ENCODE measurements at places on chromosomes 3 and 15. TPM values are rescaled to one million over a fixed set of nuclear protein-coding genes. Genes with fewer than 3 reads are reported as not detected.

STXBP5L gene
- polyA plus RNA-seq, result not detected

NMNAT3 gene
- 6.8 TPM for polyA plus RNA-seq

DLL4 gene
- 6.8 TPM for polyA plus RNA-seq

JAGN1 gene
- polyA plus RNA-seq, result 77.3 TPM

CSTA gene
- polyA plus RNA-seq, result 3.0 TPM

SCN11A gene
- polyA plus RNA-seq, result not detected

DNA sequence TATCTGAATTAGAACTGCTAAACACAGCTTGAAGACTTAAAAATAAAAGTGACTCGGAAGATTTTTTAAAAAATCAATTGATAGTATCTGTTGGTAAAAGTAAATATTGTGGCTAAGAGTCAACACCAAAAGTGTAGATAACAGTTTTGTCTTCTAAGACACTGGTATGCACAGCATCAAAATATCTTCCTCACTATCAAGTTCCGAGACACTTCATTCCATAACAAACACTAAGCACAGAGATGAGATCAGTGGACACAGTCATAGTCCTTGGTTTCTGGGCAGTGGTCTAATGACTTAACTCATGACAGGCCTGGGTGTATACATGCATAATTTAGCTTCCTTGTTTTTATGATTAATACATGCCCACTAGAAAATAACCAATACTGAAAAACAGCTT is 63.2 kb downstream of the PXYLP1 start:
- DNase-seq, result no peak

DNA sequence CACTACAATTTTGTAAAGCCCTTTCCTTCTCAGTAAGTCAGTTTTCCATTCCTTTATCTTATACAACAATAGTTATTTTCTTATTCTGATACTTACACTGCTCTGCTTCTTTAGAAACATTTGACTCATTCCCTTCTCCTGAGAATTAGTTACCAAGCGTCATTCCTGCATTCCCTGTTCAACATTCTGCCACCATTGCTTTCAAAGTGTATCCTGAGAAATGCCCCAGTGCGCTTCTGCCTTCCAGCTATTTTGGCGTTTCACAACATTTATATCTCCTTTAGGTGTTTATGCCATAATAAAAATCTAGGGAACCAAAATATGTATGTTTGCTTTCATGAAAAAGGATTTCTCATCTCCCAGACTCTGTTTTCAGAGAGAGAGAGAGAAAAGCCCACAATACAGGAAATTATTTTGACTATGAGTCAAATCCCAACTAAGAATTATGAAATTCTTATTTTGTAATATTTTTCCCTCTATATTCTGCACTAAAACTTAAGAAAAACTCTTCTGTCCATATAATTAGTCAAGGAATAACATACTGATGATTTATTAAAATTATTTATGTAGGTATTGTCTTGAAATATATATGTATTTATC is 118.2 kb upstream of the RAP2B start:
- DNase-seq, result no peak

- DNase-seq, result no peak
These were observed 157.4 kb upstream of the NPHP3 start for GRCh38 chr3:132879656-132880055.

- no peak for DNase-seq
These were observed 75.5 kb downstream of the SERPINI1 start for GRCh38 chr3:167811031-167811430.

- no peak for DNase-seq
These were observed 322.9 kb downstream of the ERC2 start for GRCh38 chr3:56145410-56145809.

GRCh38 chr3:58188173-58188564 is 22.6 kb downstream of the DNASE1L3 start:
- DNase-seq, result no peak

DNA sequence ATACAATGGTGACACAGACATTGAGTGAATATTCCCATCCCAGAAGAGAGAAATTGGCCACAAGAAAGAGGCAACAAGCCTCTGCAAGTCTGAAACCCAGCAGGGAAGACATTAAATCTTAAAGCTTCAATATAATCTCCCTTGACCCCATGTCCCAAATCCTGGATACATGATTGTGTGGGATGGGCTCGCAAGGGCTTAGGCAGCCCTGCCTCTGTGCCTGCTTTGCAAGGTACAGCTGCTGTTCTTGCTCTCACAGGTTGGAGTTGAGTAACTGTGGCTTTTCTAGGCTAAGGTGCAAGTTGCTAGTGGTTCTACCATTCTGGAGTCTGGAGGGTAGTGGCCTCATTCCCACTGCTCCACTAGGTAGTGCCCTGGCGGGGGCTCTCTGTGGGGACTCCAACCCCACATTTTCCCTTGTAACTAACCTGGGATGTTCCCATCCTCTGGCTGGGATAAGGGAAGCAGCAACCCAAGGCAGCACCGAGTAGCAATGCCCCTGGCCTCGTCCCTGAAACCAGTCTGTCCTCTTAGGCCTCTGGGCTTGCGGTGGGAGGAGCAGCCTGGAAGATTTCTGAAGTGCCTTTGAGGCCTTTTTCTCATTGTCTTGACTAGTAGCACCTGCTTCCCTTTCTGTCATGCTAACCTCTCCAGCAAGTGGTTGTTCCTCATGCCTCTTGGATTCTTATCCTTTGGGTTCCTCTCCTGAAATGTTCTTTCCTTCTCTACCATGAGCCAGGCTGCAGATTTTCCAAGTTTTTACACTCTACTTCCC is 90.0 kb downstream of the FAM174B start:
- DNase-seq, result no peak

- peak; percentile 87 for DNase-seq
These were observed 37.7 kb downstream of the SENP8 start for GRCh38 chr15:72155635-72156616.

- no peak for DNase-seq
These were observed 64.8 kb upstream of the SEC61A1 start for GRCh38 chr3:127987309-127987995.

DNA sequence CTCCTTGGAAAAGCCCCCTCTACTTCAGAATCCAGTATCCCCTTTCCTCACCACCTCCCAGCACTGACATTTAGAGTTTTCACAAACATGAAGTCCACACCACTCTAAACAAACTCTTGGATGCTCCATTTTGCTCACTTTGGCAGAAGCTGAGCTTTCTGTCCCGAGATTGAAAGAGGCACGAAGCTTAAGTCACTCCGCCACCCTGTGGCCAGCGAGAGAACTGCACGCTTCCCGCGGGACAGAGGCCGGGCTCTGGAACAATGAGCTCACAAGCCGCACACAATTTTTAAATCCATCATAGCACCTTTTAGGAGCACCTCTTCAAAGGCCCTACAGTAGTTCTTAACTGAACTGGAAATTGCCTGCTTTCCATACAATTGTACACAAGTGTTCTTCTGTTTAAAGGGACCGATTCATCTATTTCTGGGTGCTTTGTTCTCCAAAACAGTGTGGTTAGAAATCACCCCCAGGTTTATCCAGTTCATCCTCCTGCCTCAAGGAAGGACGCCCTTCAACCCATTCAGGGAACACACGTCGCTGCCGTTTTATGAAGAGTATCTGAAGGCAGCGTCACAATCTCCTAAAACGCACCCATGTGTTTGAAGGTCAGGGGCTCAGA is 226.1 kb downstream of the VPS13C start:
- peak; percentile 72 for DNase-seq

DNA sequence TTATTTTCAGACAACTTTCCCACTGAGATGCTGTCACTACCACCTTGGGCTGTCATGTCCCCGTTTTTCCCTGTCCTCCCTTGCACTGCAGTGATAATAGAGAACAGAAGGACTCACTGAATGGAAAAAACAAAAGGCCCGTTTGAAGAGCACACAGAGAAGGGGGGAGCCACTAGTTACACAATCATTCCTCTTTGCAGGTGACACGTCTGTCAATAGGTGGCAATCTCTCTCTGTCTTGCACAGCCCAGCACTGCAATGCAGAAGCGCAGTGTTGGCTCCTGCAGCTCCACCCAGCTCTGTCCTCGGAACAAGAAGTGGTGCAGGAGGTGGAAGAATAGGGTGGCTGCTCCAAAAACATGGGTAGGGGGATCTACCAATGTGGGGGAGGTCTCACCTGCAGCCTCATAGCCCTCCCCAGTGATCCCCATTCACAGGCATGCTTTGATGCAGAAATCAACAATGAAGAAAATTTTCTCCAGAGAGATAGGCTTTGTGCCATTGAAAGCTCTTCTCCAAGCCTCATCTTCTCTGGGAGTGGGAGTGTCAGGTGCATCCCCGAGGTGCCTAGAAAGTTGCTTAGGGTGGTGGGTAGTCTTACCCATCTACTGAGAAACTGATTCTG is 31.8 kb downstream of the FSTL1 start:
- peak; percentile 77 for DNase-seq

DNA sequence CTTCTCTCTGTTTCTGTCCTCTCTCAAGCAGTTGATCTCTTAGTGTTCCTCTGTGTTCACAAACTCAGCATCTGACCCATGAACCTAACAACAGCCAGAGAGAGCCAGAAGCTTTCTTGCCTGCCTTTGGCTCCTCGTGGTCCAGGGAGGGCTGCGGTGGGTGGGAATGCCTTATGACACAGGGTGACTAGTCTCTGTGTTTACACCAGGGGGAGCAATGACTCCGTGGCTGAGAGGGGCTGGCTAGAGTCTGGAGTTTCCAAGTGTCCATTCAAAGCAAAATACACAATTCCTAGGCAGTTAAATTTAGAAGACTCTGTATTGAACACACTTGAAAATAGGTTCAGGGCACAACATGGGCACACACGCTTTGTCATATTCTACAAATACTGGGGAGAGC is 370.0 kb upstream of the FRG2C start:
- DNase-seq, result peak; percentile 19

- no peak for DNase-seq
These were observed 46.9 kb upstream of the SPRED1 start for GRCh38 chr15:38205526-38206272.

GRCh38 chr3:46926447-46926846 is 48.9 kb downstream of the PTH1R start:
- no peak for DNase-seq

DNA sequence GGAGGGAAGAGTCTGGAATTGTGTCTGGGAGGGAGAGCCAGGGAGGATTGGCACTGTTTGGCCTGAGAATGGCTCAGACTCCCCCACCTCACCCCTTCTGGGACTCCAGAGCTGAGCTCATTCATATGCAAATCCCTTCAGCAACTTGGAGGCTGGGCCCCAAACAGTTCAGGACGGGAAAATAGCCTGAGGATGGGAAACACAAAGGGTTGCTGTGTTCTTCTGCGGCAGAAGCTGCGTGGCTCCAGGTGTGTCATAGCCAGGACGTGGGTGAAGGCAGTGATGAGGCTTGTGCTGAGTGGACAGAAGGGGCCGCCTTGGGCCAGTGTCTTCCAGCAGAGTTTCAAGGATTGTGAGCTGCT is 16.6 kb downstream of the MASP1 start:
- no peak for DNase-seq

DNA sequence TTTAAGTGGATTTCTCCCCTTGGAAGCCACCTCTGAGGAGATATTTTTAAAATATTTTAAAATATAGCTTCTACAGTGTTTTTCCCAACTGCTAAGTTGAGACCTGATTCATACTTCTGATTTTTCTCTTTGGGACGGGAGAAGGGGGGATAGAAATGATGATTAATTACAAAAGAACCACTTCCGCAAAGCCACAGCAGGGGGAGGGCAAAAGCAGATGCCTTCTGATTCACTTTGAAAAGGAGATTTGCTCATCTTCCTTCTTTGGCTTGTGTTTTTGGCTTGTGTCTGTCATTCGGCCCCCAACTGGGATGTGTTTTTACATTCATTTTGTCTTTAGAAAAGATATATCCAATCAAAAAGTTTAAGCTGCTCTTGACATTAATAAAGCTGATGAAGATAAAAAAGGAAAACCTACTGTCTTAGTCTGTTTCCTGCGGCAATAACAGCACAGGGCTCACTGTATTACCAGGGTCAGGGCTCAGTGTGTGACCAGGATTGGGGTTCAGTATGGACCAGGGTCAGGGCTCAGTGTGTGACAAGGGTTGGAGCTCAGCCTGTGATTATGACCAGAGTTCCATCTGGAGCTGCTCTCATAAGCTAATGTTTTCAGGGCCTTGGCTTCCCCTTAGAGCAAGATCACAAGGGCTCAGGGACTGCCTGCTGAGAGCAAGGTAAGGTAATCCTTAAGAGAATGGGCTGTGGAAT is 223.2 kb downstream of the MTHFS start:
- no peak for DNase-seq

DNA sequence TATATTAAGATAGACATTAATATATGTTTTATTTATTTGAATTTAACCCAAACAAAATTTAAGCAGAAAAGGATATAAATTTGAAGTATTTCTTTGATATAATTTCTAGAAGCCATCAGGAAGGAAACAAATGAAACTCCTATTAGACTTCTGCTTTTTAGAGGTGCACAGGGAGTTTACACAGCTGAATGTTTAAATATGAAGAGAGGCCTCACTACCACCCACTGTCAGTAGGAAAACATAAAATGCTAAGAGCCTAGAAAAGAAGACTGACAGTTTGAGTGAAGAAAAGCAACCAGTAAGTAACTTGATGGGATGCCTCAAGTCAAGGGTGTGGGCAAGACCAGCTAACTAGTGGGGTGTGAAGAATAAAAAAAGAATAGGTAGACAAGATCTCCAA is 19.7 kb downstream of the PLSCR2 start:
- no peak for DNase-seq

DNA sequence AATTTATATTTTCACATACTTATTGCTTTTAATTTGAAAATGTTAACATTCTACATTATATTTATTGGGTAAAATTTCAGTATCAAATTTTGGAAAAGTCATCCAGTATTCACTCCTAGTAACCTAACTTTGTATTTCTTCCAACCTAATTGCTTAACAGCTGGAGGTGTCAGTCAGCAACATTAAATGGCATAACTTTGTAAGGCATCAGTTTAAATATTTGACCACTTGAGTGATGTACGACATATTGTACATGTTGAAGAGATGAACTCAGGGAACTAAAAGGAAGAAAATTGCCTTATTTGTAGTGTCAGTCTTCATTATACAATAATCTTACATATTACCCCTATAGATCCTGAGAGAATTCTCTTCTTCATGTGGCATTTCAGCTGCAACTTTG is 326.8 kb downstream of the NAALADL2 start:
- DNase-seq, result no peak

GRCh38 chr15:69311319-69311721 is 12.6 kb downstream of the PAQR5 start:
- DNase-seq, result no peak

DNA sequence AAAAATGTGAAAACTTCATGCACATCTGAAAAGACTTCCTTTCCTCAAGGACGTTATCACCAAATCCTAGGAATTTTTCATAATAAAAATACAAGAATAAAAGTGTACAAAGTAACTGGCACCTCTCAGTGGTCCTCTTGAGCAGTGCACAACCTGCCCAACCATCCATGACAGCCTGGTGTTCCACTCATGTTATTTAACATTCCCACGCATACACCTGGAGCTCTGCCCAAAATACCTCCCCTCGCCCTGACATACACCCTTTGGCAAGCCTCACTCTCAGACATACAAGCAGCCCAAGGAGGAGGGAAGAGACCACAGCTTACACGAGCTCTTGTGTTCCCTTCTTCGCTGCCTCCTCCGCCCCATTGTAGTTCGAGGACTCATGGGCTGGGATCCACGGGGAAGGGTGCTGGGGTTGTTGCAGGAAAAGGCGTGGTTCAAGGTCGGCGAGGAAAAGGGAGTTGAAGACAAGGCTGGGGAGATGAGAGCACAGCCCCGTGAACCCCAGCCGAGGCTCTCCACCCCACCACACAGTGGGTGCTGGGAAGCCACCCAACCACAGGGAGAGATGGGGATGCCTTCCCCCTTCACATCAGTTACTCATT is 23.3 kb downstream of the GRIP2 start:
- DNase-seq, result peak; percentile 50

Measured in heart left ventricle (tissue), 16 donors.